ENCODE measurements at places on chromosomes 11 and 22.

GRCh38 chr11:6635082-6635932 lies 16.1 kb upstream of the TPP1 start:
- no peak for DNase-seq

DNA sequence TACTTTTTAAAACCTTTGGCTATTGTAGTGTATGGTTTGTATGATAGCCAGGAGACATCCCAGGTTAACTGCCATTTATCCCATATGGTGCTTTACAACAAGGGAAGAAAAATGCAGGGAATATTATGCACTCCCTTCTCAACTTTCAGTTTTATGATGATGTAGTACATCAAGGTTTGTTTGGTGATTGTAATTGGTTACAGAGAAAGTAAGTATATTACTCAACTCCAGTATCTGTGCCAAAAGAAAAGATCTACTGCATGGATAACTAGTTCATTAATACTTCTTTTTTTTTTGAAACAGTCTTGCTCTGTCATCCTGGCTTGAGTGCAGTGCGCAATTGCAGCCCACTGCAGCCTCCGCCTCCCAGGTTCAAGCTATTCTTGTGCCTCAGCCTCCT lies 65.3 kb downstream of the BCL2L13 start:
- no peak for DNase-seq

GRCh38 chr11:41190437-41191082 lies 268.9 kb downstream of the LRRC4C start:
- DNase-seq = no peak

DNA sequence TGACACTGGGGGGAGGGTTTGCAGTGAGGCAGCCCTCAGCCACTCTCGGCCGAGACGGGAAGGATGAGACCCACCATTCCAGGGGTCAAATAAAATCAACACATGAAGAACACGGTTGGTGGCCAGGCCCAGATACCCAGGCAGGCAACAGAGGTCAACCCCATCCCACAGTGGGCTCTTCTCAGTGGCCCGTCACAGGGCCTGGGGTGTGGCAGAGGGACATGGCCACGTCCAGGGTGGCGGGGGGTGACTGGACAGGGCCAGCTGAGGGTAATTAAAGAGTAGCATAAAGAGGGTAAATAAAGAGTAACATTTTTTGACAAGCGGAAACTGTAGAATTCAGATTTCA lies 188.4 kb downstream of the ARHGAP42 start:
- DNase-seq = no peak

DNA sequence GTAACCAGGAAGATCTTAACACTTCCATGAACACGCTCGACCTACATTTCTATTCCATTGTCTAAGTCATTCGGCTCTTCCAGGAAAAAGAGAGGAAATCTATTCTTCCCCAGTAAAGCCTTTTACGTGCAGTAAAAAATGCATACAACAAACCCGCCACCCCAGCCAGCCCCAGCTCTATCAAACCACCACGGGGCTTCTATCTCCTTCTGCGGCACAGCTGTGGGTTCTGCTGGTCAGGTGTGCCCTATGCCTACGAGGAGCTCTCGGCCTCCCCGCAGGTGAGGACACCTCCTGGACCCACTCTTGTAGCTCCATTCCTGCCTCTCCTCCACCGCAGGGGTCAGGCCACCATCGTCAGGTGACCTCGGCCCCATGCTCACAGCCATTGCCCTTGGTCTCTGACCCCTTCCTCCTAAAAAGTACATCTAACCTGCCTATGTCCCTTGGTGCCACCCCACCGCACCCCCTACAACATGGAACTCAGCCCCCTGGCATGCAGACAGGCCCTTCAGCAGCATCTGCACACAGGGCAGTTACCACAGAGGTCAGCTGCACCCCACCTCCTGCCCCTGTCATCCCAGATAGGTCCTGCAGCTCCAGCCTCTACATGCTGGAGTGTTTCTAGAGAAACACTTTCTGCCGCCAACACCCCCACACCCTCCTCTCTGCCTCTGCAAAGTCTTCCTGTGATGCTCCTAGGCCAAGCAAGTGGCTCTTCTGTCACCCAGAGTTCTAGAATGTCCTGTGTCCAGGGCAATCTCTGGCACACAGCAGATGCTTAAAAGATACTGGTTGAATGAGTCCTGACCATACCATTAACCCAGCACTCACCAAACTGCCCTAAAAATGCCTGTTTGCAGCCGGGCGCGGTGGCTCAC lies 3.1 kb downstream of the DEAF1 start:
- DNase-seq = no peak

- no peak for DNase-seq
These were observed 337 bp downstream of the OR52B6 start for GRCh38 chr11:5581014-5581413.

GRCh38 chr11:109019342-109019936 lies 354.6 kb downstream of the DDX10 start:
- no peak for DNase-seq

- DNase-seq = no peak
These were observed 158.4 kb downstream of the TEAD1 start for GRCh38 chr11:12832480-12833224.
